ENCODE measurements at places on chromosomes 13 and 19.

DNA sequence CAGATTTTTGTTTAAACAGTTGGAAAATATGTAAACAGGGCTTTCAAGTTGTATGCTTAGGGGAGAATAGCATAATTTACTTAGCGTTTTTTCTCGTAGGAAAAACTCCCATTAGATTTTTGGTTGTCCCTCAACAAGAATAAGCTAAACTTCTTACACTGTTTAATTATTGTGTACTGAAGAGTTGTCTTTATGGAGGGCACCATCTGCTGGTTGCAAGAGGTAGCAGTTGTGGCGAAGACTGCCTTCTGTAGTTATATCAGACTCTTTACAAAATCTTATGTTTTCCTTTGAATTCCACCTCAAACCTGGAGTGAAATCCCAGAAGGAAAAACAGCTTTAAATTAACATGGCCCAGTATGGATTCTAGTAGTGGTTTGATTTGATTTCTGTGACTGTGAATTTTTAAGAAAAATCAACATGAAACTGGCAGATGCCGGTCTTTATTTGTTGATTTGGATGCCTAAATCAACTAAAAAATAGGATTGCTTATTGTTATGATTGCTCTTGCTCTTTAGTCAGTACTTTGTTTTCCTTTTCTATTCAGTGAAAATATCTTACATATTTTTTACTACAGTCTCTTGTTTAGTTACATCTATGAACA is 53.4 kb downstream of the PDS5B start:
- peak; percentile 38 for DNase-seq

DNA sequence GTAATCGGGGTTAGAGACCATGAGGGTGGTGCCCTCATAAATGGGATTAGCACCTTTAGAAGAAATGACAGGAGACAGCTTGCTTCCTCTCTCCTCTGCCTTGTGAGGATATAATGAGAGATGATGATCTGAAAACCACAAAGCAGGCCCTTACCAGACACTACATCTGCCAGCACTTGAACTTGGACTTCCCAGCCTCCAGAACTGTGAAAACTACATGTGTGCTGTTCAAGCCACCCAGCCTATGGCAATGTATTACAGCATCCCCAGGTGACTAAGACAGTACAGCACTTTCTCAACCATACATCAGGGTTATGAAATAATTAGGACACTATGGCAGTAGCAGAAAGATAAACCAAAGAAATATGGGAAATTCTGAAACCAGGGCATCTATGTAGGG is 7.4 kb downstream of the ZNF564 start:
- DNase-seq, result no peak

DNA sequence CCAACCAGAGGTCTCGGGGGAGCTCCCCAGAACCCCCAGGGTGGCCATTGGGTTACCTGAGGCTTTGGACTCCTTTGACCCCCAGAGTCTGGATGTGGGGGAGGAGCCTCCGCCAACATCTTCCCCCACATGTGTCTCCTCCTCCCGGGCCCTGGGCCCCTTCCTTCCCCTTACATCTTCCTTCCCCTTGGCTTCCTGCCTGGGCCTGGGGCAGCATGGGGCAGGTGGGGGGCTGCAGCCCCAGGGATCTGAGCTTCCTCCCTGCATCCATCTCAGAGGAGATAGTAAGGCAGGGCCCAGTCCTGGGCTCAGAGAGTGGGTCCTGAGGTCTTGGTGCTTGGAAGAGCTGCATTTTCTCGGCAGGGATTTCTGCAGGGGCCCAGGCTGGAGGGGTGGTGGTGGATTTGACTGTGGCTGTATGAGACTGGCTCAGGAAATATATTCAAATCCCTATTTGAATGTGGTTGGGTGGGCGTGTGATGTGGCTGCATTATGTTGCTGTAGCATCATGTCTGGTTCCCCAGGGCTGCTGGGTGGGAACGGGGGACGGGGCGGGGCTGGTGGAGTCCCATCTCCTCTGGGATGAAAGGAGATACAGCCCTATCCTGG is 919 bp downstream of the VAV1 start:
- no peak for DNase-seq

- DNase-seq, result no peak
Measured at GRCh38 chr13:42878721-42879120, 97.3 kb downstream of the FAM216B start.

GRCh38 chr13:66391322-66391721 is 838.8 kb downstream of the PCDH9 start:
- DNase-seq, result no peak

GRCh38 chr19:23527797-23528196 is 132.5 kb upstream of the ZNF91 start:
- DNase-seq, result no peak

DNA sequence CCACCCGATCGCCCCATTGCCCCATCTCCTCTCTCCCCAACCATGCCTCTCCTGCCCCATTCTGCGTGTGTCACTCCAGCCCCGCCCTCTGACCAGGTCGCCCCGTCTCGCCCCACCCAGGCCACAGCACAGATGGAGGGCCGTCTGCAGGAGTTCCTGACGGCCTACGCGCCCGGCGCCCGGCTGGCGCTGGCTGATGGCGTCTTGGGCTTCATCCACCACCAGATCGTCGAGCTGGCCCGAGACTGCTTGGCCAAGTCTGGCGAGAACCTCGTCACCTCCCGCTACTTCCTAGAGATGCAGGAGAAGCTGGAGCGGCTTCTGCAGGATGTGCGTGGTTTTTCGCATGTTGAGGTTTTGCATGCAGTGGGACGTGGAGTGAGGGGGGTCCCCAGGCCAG is 26.2 kb downstream of the MAST3 start:
- no peak for DNase-seq

DNA sequence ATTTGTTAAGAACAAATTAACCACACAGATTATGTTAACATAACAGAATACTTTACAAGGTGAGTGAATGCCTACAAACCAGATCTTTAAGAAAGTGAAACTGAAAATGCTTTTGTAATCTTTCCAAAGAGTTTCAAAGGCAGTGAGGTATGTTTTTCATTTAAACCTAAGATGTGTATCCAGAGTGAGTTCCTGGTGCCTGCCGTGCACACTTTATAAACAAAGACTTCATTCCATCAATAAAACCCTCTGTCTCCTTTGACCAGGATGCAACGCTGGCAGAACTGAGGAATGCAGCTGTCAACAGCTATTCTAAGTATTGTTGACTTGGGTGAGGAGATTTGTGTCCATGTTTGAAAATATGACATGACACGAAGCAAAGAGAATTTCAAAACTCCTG is 344.6 kb downstream of the DNAJC15 start:
- no peak for DNase-seq
